ENCODE measurements at places on chromosomes 13 and 19.

GRCh38 chr13:33125821-33126570 is 109.8 kb downstream of the KL start:
- no peak for DNase-seq

- DNase-seq, result peak; percentile 20
Measured at GRCh38 chr19:42386974-42387707, 3.0 kb downstream of the CNFN start.

- no peak for DNase-seq
Measured at GRCh38 chr13:113978741-113979481, 5.0 kb upstream of the C13orf46 start.

GRCh38 chr19:48896191-48896720 is 2.3 kb downstream of the TULP2 start:
- DNase-seq, result no peak

GRCh38 chr19:35704218-35704617 is at the start of gene ZBTB32:
Gene ZBTB32 (plus strand): TSS chr19:35704558. CDS start chr19:35714627, 10,069 bp downstream.
- DNase-seq, result no peak

DNA sequence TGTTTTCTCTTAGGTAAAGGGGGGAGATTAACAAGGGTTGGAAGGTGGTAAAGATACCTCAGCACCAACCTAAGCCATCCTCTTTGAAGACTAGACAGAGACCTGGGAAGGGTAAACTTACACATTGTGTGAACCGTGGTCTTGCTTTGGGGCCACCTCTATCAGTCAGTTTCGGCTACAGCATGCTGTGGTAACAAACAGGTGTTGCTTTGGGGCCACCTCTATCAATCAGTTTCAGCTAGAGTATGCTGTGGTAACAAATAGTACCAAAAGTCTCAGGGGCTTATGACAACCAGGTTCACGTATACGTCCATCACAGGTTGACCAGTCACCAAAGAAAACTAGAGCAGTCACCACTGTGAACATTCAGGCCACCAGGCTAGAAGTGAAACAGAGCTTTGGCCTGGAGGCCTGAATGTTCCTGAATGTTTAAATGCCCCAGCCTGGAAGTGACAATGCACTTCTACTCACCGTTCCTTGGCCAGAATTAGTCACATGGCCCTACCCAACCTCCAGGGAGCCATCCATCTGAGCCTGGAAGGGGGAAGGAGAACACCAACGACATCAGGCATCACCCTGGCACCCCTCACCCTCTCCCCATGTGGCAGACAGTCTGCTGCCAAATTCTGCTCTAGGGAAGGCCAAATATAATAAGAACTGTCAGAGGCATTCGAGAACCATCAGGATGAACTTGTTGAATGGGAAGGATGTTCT is 3.8 kb downstream of the FXYD7 start:
- no peak for DNase-seq

- DNase-seq, result no peak
Measured at GRCh38 chr19:56973713-56974555, 133.4 kb upstream of the PEG3 start.

DNA sequence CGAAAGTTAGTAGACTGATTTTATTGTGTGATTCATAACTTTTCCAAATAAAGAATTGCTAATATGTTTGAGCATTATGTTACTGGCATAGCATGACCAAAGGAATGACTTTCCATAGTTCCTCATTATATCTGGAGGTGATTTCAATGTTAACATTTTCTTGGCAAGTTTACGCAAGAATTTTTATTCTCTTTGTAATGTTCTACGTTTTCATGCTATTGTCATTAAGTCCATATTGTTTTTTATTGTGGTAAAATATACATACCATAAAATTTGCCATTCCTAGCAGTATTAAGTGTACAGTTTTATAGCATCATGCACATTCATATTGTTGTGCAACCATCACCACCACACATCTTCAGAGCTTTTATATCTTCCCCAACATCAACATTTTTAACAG is 14.8 kb downstream of the KCTD12 start:
- DNase-seq, result no peak

GRCh38 chr19:55503502-55504251 is 15.4 kb downstream of the SSC5D start:
- peak; percentile 88 for DNase-seq
